Activated T-helper 2 cell treated with anti-CD3 and anti-CD28 coated beads, Interferon-gamma antibody, Interleukin-2, Interleukin-4, amounts not matched to agents 10 μg/mL and 5 μg/mL and 100 μg/mL, durations not matched to agents 14 hours and 24 hours and 36 hours (primary cell): ENCODE measurements at places on chromosomes 16 and 17. TPM values are rescaled to one million over a fixed set of nuclear protein-coding genes. Genes with fewer than 3 reads are reported as not detected.
A peak's percentile ranks its signal among the peaks of the same experiment; 100 is the strongest.

The SKAP1 gene
- total RNA-seq = 60.5 and 67.9 TPM in 2 replicates

DNA sequence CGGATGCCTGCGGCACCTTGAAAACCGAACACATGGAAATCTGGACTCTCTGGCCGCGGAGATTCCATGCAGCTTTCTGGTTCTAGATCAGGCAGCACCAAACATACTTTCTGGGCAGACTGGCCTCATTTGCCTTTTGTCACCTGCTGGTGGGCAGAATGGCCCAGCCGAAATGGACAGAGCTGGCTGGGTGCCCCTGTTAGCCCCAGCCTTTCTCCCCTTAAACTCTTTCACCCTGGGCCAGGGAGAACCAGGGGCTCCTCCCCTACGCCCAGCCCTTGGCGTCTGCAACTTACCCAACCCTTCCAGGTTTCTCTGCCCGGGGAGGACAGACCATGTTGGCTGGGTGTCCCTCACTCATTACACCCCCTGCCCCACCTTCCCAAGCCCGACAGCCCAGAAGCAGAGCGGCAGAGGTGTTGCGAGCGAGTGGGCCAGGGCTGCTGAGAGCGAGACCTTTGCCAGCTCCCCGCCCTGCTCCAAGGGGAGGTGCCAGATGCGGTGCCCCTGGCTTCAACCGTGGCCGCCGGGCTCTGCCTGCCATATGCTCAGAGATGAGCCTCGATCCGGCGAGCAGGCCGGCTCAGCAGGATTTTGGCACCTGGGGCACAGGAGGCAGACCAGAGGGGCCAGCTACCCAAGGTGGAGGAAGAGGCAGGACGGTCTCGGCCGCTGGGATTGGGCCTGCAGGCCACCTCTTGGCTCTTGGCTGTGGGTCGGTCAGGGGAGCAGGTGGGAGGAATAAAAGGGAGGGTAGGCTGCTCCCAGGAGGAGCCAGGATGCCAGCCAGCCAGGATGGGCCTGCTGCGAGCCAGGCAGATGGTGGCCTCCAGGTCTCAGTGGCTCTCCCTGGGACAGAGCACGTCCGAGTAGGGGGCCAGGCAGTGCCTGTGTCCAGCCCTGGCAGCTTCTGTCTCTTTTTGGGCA, 191.3 kb downstream of the NTN1 start:
- no peaks in the 10 kb centered on the region for H3K27me3 ChIP-seq
- no peak for DNase-seq
- H3K36me3 ChIP-seq = no peaks in the 10 kb centered on the region
- no peak overlapping the region for H3K4me3 ChIP-seq
- H3K27ac ChIP-seq = no peak overlapping the region
- no peaks in the 10 kb centered on the region for H3K4me1 ChIP-seq

- H3K4me1 ChIP-seq = peaks cover 24% of the 10 kb centered on the region
- no peaks in the 10 kb centered on the region for H3K27me3 ChIP-seq
- peak overlapping the region; percentile 86 for H3K27ac ChIP-seq
Measured at GRCh38 chr16:30875871-30876801, 17.7 kb downstream of the BCL7C start.

DNA sequence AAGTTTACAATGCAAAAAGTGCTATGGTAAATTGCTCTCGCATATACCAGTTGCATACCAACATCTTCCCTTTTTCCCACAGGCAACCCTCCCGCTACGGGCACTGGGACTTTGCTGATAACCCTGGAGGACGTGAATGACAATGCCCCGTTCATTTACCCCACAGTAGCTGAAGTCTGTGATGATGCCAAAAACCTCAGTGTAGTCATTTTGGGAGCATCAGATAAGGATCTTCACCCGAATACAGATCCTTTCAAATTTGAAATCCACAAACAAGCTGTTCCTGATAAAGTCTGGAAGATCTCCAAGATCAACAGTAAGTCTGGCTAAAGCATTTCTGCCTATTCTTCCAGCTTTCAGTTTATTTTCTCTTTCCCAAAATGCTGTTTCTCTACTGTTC, 27.9 kb upstream of the HSBP1 start:
- no peaks in the 10 kb centered on the region for H3K36me3 ChIP-seq
- no peak for DNase-seq
- H3K4me1 ChIP-seq = no peaks in the 10 kb centered on the region
- no peak overlapping the region for H3K27ac ChIP-seq

The KRT33B gene
- not detected in 2 replicates for total RNA-seq

DNA sequence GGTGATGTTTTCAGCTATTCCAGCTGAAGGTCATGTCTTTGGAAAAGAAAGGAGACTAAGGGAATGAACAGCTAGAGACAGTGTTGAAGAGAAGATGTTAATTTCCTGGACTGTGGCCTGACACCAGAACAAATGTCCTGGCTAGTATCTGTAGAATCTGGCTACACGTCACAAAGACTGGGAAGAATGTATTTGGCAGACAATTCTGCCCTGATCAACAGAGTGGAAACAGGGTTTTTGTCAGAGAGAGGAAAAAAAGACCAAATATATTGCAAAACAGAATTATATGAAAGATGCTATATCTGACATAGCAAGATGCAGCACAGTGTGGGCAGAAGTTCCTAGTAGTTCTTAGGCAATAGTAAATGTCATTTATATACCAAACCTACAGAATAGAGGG, 17.0 kb upstream of the ANKFN1 start:
- no peaks in the 10 kb centered on the region for H3K36me3 ChIP-seq
- peaks cover 14% of the 10 kb centered on the region for H3K27me3 ChIP-seq

The SPNS2 gene
- 0.09 and 0.16 TPM in 2 replicates for total RNA-seq

- DNase-seq = no peak
- H3K27ac ChIP-seq = no peak overlapping the region
- no peaks in the 10 kb centered on the region for H3K27me3 ChIP-seq
Measured at GRCh38 chr17:282912-283882, 69.4 kb downstream of the RPH3AL start.

The FLII gene
- 334 and 340 TPM in 2 replicates for total RNA-seq

The EPN3 gene
- total RNA-seq = not detected in 2 replicates

GRCh38 chr16:491220-491919, 36.1 kb upstream of the CAPN15 start:
- H3K27me3 ChIP-seq = no peaks in the 10 kb centered on the region
- no peak for DNase-seq
- no peak overlapping the region for H3K4me3 ChIP-seq
- no peak overlapping the region for H3K27ac ChIP-seq
- no peaks in the 10 kb centered on the region for H3K4me1 ChIP-seq
- H3K36me3 ChIP-seq = peaks cover 6% of the 10 kb centered on the region

DNA sequence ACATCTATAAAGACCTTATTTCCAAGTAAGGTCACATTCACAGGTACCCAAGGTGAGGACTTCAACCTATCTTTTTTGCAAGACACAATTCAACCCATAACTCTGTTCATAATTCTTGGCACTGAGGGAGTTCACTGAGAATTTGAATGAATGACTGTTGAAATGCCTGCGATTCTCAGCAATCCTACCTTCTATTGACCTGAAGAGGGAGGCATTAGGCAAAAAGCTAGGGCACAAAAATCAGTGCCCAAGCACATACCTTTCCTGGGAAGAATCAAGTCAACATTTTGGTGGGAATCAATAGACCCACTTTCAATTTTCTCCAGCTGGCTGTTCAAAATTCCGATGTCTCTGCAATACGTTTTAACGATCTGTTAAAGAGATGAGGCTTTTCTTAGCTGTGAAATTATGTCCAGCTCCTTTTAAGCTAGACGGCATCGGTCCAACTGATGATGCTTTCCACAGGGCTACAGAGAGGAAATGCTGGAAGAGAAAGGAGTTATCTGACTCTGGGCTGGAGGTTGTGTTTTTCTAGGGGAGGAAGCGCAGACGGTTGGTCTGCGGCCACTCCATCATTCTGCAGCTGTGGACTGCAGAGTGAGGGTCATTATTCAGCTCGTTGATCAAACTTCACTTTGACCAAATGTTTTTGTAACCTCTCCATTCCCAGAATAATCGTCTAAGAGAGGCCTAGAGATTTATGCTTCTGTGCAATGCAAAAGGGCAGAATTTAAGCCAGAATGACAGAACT, 25.2 kb downstream of the BCO1 start:
- H3K4me1 ChIP-seq = peaks cover 5% of the 10 kb centered on the region
- no peak overlapping the region for H3K27ac ChIP-seq
- H3K36me3 ChIP-seq = no peaks in the 10 kb centered on the region
- no peak overlapping the region for H3K4me3 ChIP-seq

- H3K4me1 ChIP-seq = peaks cover 3% of the 10 kb centered on the region
- no peak overlapping the region for H3K4me3 ChIP-seq
- H3K27me3 ChIP-seq = no peaks in the 10 kb centered on the region
Measured at GRCh38 chr16:24568392-24568791, 29.0 kb downstream of the RBBP6 start.

The ENPP7 gene
- not detected in 2 replicates for total RNA-seq

DNA sequence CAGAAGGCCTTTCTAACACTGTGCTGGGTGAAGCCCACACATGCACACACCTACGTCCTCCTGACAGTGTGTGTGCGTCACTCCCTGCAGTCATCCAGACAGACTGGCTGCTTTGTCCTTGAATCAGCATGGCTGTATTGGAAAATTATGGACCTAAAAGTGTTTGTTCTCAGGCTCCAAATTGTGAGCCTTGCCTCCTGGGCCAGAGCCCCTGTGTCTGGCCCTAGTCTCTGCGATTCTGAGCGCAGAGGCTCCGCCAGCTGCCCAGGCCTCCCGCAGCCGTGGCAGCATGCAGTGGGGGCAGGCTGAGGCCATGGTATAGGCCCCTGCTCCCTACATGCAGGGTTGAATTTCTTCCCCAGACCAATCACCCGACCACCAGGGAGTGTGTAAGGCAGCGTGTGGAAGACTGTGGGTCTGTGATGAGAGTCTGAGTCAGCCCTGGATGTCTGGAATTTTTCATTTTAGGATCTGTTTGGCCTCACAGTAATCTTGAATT, 166.9 kb downstream of the LGALS9B start:
- H3K4me1 ChIP-seq = peaks cover 2% of the 10 kb centered on the region
- no peaks in the 10 kb centered on the region for H3K27me3 ChIP-seq
- H3K36me3 ChIP-seq = no peaks in the 10 kb centered on the region
- H3K4me3 ChIP-seq = no peak overlapping the region
- no peak overlapping the region for H3K27ac ChIP-seq

DNA sequence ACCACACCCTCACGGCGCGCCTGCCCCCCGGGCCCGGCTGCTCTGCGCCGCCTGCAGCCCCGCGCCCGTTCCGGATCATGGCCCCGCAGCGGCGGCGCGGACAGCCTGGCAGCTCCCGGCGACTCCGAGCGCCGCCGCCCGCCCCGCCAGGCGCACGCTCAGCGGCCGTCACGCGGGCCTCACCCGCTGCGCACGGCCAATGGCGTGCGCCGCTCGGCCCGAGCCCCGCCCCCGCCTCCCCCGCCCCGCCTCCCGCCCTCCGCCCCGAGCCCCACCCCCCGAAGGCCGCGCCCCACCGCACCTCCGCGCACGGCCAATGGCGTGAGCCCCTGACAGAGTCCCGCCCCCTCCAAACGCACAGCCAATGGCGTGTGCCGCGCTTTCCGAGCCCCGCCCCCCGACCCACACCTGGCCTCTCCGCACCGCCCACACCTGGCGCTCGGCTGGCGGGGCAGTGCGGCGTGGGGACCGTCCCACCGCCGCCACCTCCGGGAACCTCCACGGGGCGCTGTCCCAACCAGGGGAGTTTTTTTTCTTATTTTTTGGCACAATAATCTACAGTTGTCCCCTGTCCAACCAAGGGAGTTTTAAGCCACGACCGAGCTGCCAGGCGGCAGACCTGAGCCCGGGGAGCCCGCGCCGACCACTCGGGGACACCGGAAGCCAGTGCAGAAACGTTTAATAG, at the start of gene PCYT2:
TSS of gene PCYT2 (minus strand) at position 123 of the 685 bp plus-strand sequence. CDS start at position 79, 44 bp downstream.
- peaks cover 53% of the 10 kb centered on the region for H3K36me3 ChIP-seq
- H3K4me3 ChIP-seq = peak within 1 kb of the TSS; percentile 84
- no peaks in the 10 kb centered on the region for H3K27me3 ChIP-seq
- H3K4me1 ChIP-seq = peaks cover 14% of the 10 kb centered on the region

The USP43 gene
- total RNA-seq = 0.07 and 0.09 TPM in 2 replicates

The FAM83G gene
- total RNA-seq = 14.0 and 15.3 TPM in 2 replicates

GRCh38 chr17:18889658-18890057, 31.7 kb downstream of the PRPSAP2 start:
- no peaks in the 10 kb centered on the region for H3K27me3 ChIP-seq
- no peak overlapping the region for H3K27ac ChIP-seq
- no peak for DNase-seq
- no peak overlapping the region for H3K4me3 ChIP-seq
